ENCODE measurements at places on chromosomes 5 and 9. TPM values are rescaled to one million over a fixed set of nuclear protein-coding genes. Genes with fewer than 3 reads are reported as not detected.

SV2C gene
- total RNA-seq: under 0.01 TPM

PRRT1B gene
- total RNA-seq: not detected

PIP5KL1 gene
- 0.33 TPM for total RNA-seq

ANKRA2 gene
- 20.8 TPM for total RNA-seq

LCN9 gene
- total RNA-seq: not detected

NMRK1 gene
- 22.5 TPM for total RNA-seq

C9orf50 gene
- total RNA-seq: not detected

MEGF10 gene
- 1.1 TPM for total RNA-seq

SLC36A2 gene
- not detected for total RNA-seq

NSD1 gene
- total RNA-seq: 47.3 TPM

PCDHB5 gene
- total RNA-seq: 0.15 TPM

ARL14EPL gene
- not detected for total RNA-seq

ACTBL2 gene
- 0.31 TPM for total RNA-seq

HSPA4 gene
- 192 TPM for total RNA-seq

FBN2 gene
- total RNA-seq: 32.7 TPM

STARD4 gene
- 83.8 TPM for total RNA-seq

KIAA1958 gene
- total RNA-seq: 1.7 TPM

RANBP3L gene
- not detected for total RNA-seq

ADAMTSL2 gene
- total RNA-seq: not detected

C9orf153 gene
- total RNA-seq: under 0.01 TPM

PTPN3 gene
- total RNA-seq: 13.4 TPM

S100Z gene
- total RNA-seq: not detected

AGXT2 gene
- total RNA-seq: not detected

CATSPER3 gene
- not detected for total RNA-seq

ADAMTS2 gene
- 4.7 TPM for total RNA-seq

PHYHD1 gene
- total RNA-seq: 4.3 TPM

SLC12A2 gene
- 89.1 TPM for total RNA-seq

PAM gene
- total RNA-seq: 58.5 TPM

PPP3R2 gene
- not detected for total RNA-seq

SLC9A3 gene
- 1.4 TPM for total RNA-seq

CDC20B gene
- total RNA-seq: not detected
